Left renal cortex interstitium (tissue), 4 donors: ENCODE measurements at places on chromosomes 5 and 9.

GRCh38 chr9:34998266-34998665, 8.7 kb downstream of the DNAJB5 start:
- no peak for DNase-seq

DNA sequence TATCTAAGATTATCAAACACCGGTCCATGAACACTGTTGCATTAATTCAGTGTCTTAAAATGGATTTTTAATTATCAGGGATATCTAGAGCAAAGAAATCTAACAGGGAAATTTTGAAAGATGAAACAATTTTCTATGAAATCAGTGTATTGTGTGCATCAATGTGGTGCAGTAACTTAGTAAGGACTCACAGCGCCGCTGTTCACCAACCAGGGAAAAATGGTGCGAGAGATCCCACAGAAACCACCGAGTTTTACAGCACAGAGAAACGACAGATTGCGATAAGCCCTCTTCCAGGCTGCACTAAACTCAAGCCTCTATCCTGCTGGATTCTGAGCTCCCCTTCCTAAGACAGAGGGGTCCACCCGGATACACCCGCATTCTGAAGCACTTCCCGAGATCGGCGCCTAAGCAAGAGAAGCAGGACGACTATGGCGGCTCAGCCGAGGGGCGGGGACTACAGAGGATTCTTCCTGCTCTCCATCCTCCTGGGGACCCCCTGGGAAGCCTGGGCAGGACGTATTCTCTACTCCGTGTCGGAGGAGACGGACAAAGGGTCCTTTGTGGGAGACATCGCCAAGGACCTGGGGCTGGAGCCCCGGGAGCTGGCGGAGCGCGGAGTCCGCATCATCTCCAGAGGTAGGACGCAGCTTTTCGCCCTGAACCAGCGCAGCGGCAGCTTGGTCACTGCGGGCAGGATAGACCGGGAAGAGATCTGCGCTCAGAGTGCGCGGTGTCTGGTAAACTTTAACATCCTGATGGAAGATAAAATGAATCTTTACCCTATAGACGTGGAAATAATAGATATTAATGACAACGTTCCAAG, at the start of gene PCDHGA7:
Gene PCDHGA7 (plus strand): TSS at position 274 of the 826 bp plus-strand sequence. CDS start 158 bp downstream, at position 432.
- DNase-seq: no peak

DNA sequence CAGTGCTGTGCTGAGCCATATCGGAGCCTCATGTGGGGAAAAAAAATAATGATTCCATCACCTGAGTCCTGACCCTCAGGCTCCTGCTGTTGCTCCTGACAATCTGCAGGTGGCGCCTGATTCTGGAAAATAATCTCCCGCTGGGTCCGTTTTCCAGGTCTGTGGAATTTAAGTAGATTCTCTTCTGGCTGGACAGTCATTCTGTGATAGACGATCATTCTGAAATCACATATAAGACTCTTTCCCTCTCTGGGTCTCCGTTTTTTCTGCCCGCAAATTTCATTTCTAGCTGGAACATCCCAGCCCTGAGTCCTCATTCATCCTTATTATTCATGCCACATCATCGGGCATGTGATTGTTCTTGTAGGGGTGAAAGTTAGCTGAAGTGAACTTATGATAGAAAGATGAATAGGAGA, 22.1 kb upstream of the STXBP1 start:
- no peak for DNase-seq

DNA sequence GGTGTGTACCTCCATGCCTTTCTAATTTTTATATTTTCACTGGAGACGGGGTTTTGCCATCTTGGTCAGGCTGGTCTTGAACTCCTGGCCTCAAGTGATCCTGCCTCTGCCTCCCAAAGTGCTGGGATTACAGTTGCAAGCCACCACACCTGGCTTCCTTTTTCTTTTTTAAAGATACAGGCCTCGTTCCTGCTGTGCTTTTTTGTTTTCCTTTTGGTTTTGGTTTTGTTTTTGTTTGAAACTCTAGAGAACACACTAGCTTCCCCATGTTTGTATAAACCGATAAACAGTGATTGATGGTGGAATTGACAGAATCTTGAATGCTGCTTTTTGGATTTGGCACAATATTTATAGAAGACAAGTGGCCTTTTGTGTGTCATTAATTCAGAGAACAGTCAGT, 1603.4 kb downstream of the MAT2B start:
- no peak for DNase-seq

- DNase-seq: no peak
Measured at GRCh38 chr5:149164731-149165130, 23.4 kb downstream of the ABLIM3 start.

- no peak for DNase-seq
Measured at GRCh38 chr9:105711867-105712266, 17.5 kb downstream of the TMEM38B start.

DNA sequence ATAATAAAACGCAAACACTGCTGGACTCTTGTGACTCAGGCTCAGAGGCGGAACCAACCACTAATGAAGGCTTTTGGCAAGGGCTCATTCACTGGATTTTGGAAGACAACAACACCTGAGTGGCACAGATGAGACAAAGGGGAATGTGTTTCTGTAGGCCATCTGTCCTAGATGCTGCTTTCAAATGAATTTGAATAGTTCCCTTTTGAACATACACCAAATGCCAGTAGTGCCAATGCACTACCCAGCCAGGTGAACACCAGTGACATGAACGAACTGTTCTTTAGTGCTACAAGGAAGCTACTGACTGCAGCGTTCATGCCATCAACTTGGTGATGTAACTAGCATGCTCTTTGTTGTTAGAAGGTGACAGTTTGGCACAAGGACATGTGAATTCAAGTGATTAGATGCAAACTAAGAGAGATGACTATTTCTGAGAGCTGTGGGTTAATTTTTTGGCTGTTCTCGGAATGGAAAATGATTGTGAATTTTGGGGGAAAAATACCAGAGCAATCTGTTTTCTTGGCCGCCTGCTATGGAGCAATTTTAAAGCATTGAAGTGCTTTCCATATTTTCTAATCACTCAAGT, 173.7 kb downstream of the SLC24A2 start:
- no peak for DNase-seq

- no peak for DNase-seq
Measured at GRCh38 chr9:88052321-88052965, 78.1 kb upstream of the CDK20 start.

DNA sequence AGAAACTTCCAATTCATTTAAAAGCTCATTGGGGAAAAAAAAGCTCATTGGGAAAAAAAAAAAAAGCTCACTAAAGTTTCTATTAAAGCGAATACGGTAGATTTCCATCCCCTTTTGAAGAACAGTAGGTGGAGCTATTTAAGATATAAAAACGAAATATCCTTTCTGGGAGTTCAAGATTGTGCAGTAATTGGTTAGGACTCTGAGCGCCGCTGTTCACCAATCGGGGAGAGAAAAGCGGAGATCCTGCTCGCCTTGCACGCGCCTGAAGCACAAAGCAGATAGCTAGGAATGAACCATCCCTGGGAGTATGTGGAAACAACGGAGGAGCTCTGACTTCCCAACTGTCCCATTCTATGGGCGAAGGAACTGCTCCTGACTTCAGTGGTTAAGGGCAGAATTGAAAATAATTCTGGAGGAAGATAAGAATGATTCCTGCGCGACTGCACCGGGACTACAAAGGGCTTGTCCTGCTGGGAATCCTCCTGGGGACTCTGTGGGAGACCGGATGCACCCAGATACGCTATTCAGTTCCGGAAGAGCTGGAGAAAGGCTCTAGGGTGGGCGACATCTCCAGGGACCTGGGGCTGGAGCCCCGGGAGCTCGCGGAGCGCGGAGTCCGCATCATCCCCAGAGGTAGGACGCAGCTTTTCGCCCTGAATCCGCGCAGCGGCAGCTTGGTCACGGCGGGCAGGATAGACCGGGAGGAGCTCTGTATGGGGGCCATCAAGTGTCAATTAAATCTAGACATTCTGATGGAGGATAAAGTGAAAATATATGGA, at the start of gene PCDHGA12:
Gene PCDHGA12 (plus strand): TSS at position 176 of the 782 bp plus-strand sequence. CDS start 253 bp downstream, at position 429.
- DNase-seq: no peak

DNA sequence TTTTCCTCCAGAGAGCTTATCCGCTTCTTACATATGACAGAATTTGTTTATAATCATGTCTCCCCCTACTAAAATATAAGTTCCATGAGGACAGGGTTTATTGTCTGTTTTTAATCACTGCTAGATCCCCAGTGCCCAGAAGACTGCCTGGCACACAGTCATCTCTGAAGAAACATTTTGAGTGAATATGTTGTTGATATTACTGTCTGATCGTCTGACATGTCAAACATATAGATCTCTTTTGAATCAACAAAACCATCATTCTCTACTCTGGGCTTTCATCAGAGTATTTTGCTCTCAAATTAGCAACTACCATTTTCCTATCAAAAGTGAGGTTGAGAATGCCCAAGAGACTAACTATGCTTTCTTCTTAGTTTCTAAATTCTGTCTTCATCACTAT, 67.3 kb upstream of the SHISAL2B start:
- no peak for DNase-seq
